ENCODE measurements at places on chromosomes 7 and 10. TPM values are rescaled to one million over a fixed set of nuclear protein-coding genes. Genes with fewer than 3 reads are reported as not detected.

The PNLIPRP2 gene
- not detected for polyA plus RNA-seq

The HOXA3 gene
- polyA plus RNA-seq, result 0.23 TPM

The ANXA8L1 gene
- 0.66 TPM for polyA plus RNA-seq

The OR13A1 gene
- not detected for polyA plus RNA-seq

The ANKRD61 gene
- 0.42 TPM for polyA plus RNA-seq

The SEMA3C gene
- polyA plus RNA-seq, result 0.20 TPM

The GPR15LG gene
- polyA plus RNA-seq, result not detected

The RPP30 gene
- 11.2 TPM for polyA plus RNA-seq

The TRIL gene
- polyA plus RNA-seq, result 0.23 TPM

The CYP26C1 gene
- not detected for polyA plus RNA-seq

The FAM170B gene
- polyA plus RNA-seq, result not detected

The ADK gene
- 110 TPM for polyA plus RNA-seq

Measured in liver (tissue), 10 donors.